Activated naive CD4-positive, alpha-beta T cell treated with Interleukin-2 at 50 U/mL for 16 hours (primary cell): ENCODE measurements at places on chromosomes 6 and 20.

DNA sequence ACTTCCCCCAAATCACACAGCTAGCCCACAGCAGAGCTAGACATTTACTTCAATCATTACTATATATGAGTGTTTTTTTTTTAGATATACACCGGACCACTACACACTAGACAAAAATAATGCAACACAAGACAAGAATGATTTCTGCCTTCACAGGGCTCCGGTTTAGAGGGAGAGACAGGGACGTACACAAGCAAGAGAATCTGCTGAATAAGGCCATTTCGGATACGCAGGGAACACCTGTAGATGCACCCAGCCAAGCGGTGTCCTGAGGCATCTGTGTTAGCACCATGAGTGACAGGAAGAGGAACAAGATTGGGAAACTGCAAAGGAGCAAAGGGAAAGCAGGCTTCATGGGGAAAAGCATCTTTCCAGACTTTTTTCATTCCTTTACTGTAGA, 45.7 kb downstream of the HS3ST5 start:
- no peak for DNase-seq

DNA sequence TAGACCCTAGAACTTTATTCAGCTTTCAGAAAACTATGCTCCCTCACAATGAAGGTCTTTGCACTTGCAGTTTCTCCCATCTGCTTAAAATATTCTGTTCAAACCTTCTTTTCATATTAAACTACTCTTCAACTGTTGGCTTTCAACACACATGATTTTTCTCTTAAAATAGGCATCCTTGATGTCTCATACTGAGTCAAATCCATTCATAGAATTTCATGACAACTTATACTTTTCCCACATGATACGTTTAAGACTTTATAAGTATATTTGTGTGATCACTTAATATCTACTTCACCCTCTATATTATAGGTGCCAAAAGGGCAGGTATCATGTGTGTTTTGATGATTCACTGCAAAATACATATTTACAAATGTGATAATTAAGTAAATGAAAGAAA, 412.5 kb downstream of the MMUT start:
- no peak for DNase-seq

DNA sequence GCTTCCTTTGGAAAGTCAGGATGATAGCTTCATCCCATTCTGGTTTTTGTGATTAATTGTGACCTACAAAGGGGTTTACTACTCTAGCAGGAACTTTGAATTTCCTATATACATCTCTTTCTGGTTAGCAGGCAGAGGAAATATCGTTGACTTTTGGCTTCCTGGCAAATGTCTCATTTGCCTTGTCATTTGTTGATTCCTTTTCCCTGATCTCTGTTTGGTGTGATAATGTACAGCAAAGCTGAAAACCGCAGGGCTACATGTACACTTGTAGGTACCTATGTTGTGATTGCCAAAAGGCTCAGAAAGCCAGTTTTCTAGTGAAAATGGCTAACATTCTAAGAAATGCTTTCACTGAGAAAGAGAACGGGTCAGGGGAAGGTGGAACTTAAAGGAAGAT, 44.3 kb downstream of the TOP1 start:
- no peak for DNase-seq

GRCh38 chr6:164303102-164303964, 888.8 kb downstream of the QKI start:
- DNase-seq: no peak

GRCh38 chr6:99269207-99269606, 80.3 kb downstream of the FAXC start:
- DNase-seq: no peak

DNA sequence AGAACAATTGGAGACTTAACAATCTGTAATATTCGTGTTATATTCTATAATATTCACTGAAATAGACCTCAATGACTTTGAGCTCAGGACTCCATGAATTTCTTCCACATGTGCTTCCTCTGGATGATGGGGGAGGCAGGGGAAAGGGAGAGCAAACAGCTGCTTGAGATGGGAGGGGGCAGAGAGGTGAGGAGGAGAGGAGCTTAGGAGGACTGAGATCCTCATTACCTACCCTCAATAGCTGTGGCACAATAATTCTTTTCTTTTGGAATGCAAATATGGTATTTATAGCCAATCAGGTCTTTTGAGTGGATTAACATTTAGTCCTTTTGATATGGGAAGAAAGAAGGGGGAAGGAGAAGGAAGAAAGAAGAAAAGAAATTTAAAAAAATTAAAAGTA, 64.1 kb upstream of the ZNF217 start:
- no peak for DNase-seq

GRCh38 chr20:4656491-4656890, 65.2 kb upstream of the PRND start:
- DNase-seq: no peak

DNA sequence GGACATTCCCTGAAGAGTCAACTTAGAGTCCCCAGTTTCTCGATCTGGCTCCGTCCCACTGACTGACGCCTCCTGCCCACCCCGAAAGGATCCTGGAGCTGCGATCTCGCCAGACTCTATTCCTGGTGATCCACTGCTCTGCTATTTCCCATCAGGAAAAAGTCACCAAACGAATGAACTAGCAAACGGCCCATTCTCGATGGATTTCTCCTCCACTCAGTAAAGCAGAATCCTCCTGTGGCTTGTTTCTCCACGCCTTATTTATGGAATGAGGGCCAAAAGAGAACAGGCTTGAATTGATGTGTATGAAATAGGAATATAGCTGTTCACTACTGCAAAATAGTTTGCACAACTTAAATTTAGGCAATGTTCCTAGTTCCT, 5.4 kb downstream of the NKX2-4 start:
- no peak for DNase-seq

DNA sequence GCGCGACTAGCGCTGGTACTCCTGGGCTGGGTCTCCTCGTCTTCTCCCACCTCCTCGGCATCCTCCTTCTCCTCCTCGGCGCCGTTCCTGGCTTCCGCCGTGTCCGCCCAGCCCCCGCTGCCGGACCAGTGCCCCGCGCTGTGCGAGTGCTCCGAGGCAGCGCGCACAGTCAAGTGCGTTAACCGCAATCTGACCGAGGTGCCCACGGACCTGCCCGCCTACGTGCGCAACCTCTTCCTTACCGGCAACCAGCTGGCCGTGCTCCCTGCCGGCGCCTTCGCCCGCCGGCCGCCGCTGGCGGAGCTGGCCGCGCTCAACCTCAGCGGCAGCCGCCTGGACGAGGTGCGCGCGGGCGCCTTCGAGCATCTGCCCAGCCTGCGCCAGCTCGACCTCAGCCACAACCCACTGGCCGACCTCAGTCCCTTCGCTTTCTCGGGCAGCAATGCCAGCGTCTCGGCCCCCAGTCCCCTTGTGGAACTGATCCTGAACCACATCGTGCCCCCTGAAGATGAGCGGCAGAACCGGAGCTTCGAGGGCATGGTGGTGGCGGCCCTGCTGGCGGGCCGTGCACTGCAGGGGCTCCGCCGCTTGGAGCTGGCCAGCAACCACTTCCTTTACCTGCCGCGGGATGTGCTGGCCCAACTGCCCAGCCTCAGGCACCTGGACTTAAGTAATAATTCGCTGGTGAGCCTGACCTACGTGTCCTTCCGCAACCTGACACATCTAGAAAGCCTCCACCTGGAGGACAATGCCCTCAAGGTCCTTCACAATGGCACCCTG, 1.6 kb downstream of the TPBG start:
- DNase-seq: peak; percentile 13

GRCh38 chr20:47041396-47041899, 146.8 kb downstream of the EYA2 start:
- no peak for DNase-seq

GRCh38 chr6:67933278-67933677, 701.8 kb upstream of the ADGRB3 start:
- no peak for DNase-seq

GRCh38 chr6:169420912-169421543, 167.4 kb upstream of the THBS2 start:
- peak; percentile 10 for DNase-seq

GRCh38 chr20:46946181-46946624, 51.6 kb downstream of the EYA2 start:
- DNase-seq: no peak

- DNase-seq: no peak
Measured at GRCh38 chr20:9186396-9186795, 117.5 kb downstream of the PLCB4 start.

- DNase-seq: no peak
Measured at GRCh38 chr20:47859278-47859677, 74.0 kb upstream of the SULF2 start.

- no peak for DNase-seq
Measured at GRCh38 chr20:57894096-57894495, 184.3 kb upstream of the PMEPA1 start.

DNA sequence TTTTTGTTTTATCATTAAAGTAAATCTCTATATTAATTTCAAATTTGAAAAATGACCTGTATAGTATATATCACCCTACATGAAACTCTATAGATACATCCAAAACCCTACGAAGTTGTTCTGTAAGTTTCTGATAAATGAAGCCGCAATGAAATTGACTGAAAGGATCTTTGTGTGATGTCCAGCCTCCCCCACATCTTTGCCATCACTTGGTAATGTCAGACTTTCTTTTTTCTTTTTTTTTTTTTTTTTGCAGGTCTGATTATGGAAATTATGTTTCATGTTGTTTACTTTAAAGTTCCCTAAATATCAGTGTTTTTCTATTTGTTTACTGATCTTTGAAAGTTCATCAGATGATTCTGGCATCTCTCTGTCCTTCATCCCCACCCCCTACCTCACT, 155.6 kb upstream of the CDH4 start:
- DNase-seq: no peak

GRCh38 chr6:43634702-43635303, 837 bp upstream of the MAD2L1BP start:
- no peak for DNase-seq

GRCh38 chr6:105021399-105021798, 64.5 kb downstream of the LIN28B start:
- no peak for DNase-seq

DNA sequence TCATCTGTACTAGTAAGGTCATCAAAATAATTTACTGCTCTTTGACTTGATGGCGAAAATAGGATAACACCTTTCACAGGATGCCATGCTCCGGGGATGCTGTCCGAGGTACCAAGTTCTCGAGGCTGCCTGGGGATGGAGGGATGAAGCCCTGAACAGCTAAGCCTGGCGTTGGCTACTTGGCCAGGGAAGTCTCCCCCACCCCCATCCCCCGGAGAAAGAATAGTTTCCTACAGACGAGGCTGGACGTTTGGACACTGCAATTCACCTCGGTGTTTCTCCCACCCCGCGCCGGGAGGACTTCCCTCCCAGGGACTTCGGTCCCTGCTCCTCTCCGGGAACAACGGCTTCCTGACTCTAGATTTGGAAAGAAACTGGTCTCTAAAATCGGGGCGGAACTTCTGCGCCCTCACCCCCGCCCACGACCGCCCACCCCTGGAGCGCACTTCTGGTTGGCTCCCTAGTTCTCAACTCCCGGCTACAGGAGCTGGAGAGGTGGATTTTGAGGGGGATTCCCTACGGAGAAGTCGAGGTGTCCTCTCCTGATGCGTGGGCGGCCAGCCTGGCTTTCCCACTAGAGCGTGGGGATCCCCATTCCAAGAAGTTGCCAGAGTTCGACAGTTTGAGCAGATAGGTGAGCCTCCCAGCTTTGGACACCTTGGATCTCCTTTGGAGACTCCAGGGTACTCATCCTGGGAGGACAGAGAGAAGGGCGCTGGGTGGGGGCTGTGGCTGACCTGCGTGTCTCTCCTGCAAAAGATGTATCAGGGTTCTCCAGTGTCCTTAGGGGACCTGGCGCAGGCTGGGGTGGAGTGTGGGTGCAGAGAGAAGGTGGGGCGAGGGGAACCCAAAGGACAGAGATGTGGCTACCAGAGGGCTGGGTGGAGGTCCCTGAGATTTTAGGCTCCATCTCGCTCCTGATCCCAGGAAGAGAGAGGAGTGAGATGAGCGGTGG, 1.1 kb downstream of the PCSK2 start:
- DNase-seq: no peak

DNA sequence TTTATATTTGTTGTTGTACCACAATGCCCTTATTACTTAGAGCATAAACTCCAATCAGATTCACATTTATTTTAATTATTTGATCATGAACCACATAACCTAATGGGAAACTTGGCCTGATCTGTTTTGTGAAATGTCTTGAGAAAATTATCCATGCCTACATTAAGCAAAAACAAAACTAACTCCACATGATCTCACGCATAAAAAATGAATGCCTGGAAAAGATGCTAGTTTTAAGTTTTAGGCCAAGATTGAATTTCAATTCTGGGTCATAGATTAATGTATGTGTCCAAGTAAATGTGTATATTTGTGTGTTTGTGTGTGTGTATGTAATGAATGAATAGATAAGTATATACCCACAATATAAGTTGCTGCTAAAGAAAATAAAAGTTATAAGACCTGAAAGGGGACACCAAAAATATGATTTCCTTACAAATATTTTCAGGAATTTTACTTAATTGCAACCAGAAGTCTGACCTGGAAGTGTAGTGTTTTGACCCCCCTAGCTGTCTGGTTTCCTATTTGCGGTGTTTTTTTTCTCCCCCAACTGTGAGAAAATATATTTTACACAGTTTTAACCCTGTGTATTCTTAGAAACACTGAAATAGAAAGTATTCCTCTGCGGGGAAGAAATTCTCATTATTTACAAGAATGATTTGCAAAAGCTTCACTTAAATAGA, 97.2 kb downstream of the JAG1 start:
- DNase-seq: no peak

DNA sequence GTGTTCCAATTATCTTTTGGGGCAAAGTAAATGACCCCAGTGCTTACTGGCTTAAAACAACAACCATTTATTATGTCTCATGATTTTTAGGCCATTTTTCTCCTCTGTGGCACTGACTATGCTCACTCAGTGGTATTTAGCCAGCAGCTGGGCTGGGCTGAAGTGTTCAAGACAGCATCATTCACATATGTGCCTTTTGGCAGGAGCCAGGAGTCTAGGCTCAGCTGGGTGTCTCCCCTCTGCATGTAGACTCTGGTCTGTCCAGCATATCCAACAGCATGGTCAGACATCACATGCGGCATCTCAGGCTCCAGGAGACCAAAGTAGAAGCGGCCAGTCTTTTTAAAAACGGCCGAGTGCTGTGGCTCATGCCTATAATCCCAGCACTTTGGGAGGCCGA, 120.3 kb upstream of the TOP1 start:
- DNase-seq: no peak

DNA sequence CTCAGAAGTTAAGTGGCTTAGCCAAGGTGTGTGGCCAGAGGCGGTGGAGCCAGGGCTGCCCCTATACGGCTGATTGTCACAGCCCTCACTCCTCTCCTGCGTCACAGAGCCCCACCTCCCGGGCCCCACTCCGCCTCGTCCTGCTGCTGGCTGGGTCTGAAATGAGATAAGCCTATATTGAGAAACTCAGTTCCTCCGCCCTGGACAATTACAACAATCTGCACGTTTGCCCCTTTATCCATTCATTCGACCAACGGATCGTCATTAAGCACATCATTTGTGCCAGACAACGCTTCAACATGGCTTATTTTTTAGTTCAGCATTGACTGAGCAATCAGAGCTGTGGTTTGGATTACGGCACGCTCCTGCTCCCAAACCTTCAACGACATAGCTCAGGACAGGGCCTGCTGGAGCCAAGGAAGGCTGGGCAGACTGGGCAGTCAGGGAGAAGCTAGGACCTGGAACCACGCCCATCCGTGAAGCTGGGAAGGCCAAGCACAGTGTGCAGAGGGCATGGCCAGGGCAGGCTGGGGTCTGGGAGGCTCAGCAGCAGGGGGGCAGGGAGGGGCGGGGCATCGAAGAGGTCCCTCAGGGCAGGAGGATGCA, 16.6 kb upstream of the EZR start:
- no peak for DNase-seq
